ENCODE measurements at places on chromosomes 5 and 9.

DNA sequence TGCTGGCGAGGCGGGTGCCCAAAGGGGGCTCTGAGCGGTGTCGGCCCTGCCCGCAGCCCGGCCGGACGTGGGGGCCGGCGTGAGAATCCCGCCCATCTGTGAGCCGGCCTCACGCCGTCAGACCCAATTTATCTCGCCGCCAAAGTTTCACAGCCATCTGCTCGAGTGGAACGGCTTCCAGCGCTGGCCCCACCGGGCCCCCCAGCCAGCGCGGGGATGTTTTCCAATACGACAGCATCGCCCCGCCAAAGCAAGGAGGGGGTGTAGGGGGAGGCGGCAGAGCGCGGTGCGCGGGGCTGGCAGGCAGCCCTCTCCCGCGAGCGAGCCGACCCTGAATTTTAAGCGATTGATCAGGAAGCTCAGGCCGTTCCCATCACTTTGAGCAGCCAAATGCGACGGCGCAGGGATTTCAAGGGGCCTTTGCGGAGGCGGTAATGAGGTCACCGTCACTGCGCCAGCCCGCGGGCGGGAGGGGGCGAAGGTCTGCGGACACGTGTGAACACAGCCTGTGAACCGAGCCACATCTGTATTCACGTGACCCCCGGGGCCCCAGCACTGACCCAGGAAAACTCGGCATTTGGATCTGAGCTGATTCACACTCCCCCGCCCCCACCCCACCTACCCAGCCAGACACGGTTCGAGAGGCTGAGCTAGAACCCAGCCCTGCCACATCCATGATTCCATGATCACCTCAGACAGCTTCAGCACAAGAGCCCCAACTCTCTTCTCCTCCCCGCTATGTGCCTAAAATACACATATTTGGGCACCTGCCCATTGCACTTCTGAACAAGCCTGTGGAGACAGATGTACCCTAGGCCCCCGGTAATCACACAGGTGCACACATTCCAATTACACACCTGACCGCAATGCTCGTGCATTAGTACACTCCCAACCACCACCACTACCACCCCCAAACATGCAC, 47.8 kb upstream of the PSD2 start:
- H3K27ac ChIP-seq = peak overlapping the region; percentile 20
- no peaks in the 10 kb centered on the region for H3K36me3 ChIP-seq
- H3K4me3 ChIP-seq = peak overlapping the region; percentile 79
- no peaks in the 10 kb centered on the region for H3K27me3 ChIP-seq
- H3K4me1 ChIP-seq = peaks cover 8% of the 10 kb centered on the region

DNA sequence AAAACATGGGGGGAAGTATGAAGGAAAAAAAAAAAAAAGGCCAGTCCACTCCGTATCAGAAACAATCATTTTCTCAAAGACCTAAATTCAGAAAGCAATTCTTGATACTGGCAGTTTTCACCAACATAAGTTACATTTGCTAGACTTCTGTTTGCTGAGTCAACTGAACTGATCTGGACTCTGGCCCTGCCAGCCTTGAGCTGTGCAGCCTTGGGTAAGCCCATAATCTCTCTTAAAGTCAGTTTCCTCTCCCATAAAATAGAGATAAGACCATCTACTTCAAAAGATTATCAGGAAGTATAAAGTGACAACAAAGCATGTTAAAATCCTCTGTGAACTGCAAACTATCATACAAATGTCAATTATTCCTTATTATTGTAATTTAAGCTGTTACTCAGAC, 106.8 kb downstream of the MAPKAP1 start:
- H3K27me3 ChIP-seq = no peaks in the 10 kb centered on the region
- H3K27ac ChIP-seq = no peak overlapping the region
- H3K4me3 ChIP-seq = no peak overlapping the region

GRCh38 chr5:27241564-27242257, 203.3 kb upstream of the CDH9 start:
- no peak for DNase-seq
- H3K4me3 ChIP-seq = no peak overlapping the region
- H3K27me3 ChIP-seq = no peaks in the 10 kb centered on the region
- H3K36me3 ChIP-seq = no peaks in the 10 kb centered on the region

- no peak overlapping the region for H3K4me3 ChIP-seq
- DNase-seq = no peak
- no peaks in the 10 kb centered on the region for H3K4me1 ChIP-seq
- H3K27me3 ChIP-seq = no peaks in the 10 kb centered on the region
- H3K27ac ChIP-seq = no peak overlapping the region
Observed at GRCh38 chr5:29005386-29005785, 1967.0 kb upstream of the CDH9 start.

- no peak overlapping the region for H3K4me3 ChIP-seq
- peaks cover 33% of the 10 kb centered on the region for H3K4me1 ChIP-seq
- no peaks in the 10 kb centered on the region for H3K27me3 ChIP-seq
- peak overlapping the region; percentile 43 for H3K27ac ChIP-seq
- no peaks in the 10 kb centered on the region for H3K36me3 ChIP-seq
Observed at GRCh38 chr5:56822981-56823380, 7.6 kb downstream of the MAP3K1 start.

GRCh38 chr5:135502836-135503520, 32.8 kb downstream of the NEUROG1 start:
- H3K36me3 ChIP-seq = no peaks in the 10 kb centered on the region
- no peaks in the 10 kb centered on the region for H3K4me1 ChIP-seq
- H3K4me3 ChIP-seq = no peak overlapping the region
- no peaks in the 10 kb centered on the region for H3K27me3 ChIP-seq

DNA sequence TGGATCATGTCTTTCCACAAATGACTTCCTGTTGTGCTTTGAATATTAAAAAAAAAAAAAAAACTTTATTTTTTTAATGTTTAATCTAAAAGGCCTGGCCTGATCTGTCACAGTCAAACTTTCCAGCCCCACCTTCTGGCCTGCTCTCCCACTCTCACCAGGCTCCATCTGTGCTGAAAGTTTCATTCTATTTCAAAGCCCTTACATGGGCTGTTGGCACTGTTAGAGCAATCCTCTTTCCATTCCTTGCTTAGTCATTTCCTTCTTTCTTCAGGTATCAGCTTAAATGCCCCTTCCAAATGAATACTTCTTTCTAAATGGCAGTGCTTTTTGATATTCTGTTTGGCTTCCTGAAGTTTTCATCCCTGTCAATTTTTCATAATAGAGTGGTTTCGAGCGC, 1104.8 kb upstream of the C9orf72 start:
- no peak overlapping the region for H3K4me3 ChIP-seq
- H3K27me3 ChIP-seq = no peaks in the 10 kb centered on the region
- no peak for DNase-seq
- no peak overlapping the region for H3K27ac ChIP-seq
- H3K36me3 ChIP-seq = no peaks in the 10 kb centered on the region

GRCh38 chr9:124394167-124394566, 21.1 kb downstream of the PSMB7 start:
- DNase-seq = no peak
- no peak overlapping the region for H3K27ac ChIP-seq
- no peaks in the 10 kb centered on the region for H3K27me3 ChIP-seq
- H3K36me3 ChIP-seq = no peaks in the 10 kb centered on the region
- H3K4me1 ChIP-seq = no peaks in the 10 kb centered on the region

DNA sequence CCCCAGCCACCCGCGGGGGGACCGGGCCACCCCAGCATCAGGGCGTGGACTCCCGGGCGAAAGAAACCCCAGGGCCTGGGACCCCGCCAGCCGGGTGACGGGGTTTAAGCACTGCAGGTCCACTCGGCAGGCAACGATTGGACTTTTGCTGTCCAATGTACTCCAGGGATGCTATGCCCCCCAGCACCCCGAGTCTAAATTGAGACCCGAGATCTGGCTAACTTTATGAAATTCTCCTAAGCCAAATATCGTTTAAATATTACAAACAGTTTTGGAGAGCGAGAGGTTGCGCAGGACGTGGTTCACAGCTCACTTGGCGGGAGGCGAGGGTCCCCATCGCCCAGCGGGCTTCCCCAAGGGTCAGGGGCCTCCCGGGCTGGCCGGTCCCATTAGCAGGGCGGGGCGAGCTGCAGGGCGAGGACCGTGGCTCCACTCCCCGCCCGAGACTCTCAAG, 384 bp upstream of the MRPS2 start:
- peaks cover 10% of the 10 kb centered on the region for H3K4me1 ChIP-seq
- H3K36me3 ChIP-seq = no peaks in the 10 kb centered on the region
- DNase-seq = no peak
- H3K4me3 ChIP-seq = peak overlapping the region; percentile 91
- H3K27ac ChIP-seq = peak overlapping the region; percentile 77

DNA sequence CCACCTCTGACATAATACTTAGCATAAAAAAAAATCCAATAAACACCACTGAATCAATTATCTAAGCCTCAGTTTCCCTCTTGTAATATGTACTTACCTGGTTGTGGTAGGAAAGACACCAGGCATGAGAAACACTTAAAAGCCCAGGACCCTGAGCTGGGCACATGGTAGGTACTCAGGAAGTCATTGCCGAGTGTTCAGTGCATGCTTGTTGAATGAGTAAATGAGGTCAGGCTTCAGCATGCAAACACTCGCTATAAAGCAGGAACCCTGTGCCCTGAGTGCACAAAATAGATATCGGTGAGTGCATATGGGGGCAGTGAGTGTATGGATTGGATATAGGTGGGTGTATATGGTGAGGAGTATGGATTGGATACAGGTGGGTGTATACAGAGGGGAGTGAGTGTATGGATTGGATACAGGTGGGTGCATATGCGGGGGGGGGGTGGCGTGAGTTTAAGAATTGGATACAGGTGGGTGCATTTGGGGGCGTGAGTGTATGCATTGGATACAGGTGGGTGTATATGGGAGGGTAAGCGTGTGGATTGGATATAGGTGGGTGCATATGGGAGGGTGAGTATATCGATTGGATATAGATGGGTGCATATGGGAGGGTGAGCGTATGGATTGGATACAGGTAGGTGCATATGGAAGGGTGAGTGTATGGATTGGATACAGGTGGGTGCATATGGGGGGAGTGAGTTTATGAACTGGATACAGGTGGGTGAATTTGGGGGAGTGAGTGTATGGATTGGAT, 194.3 kb upstream of the MSX2 start:
- H3K4me3 ChIP-seq = no peak overlapping the region
- H3K36me3 ChIP-seq = no peaks in the 10 kb centered on the region
- no peaks in the 10 kb centered on the region for H3K4me1 ChIP-seq
- no peaks in the 10 kb centered on the region for H3K27me3 ChIP-seq

GRCh38 chr9:134162926-134163370, 1.4 kb downstream of the RNU6ATAC start:
- no peaks in the 10 kb centered on the region for H3K27me3 ChIP-seq
- DNase-seq = no peak
- H3K36me3 ChIP-seq = no peaks in the 10 kb centered on the region
- no peak overlapping the region for H3K27ac ChIP-seq

DNA sequence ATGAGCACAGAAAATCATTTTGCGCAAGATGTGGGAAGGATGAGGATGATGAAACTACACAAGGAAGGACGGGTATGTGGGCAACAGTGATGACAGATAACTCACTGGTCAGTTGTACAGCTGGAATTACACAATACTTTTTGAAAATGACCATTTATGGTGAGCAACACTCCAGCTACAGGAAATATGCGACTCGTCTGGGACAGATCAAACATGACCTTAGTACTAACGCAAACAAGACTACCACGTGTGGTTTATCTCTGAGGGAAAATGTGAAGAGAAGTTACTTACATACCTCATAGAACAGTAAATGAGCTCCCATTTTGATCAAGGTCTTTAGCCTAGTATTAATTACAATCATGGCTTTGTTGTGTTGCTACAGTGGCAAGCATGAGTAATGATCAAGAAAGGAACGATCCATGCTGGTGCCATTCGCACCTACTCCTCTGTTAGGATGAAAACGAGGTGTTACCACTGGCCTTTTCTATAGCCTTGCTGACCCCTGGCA, 456.9 kb downstream of the BNC2 start:
- H3K4me3 ChIP-seq = no peak overlapping the region
- H3K4me1 ChIP-seq = no peaks in the 10 kb centered on the region
- DNase-seq = no peak
- H3K36me3 ChIP-seq = no peaks in the 10 kb centered on the region
- no peaks in the 10 kb centered on the region for H3K27me3 ChIP-seq

DNA sequence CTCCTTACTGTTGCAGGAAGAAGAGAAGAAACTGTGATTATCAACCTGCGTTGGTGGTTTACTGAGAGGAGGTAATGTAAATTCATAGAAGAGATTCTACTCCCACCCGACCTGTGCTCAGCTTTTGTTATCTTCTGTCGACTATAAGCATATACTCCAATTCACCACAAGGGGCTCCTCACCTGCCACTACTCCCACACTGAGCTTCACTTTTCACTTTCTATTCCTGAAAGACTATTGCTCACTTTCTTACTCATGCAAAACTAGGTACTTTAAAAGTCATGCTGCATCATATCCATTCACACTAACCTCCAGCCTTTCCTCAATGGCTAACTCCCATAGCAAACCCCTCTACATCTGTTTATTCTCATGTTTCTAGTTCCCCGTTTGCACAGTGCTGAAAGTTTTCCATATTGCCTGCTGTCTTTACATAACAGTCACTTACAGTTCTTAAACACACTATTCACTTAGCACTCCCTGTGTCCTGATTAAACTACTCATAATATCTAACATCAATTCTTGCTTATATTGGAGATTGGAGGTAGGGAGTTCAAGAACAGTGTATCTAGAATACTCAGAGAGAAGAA, 1062.6 kb downstream of the NR2F1-AS1 start:
- no peak overlapping the region for H3K27ac ChIP-seq
- no peak overlapping the region for H3K4me3 ChIP-seq
- no peaks in the 10 kb centered on the region for H3K36me3 ChIP-seq

DNA sequence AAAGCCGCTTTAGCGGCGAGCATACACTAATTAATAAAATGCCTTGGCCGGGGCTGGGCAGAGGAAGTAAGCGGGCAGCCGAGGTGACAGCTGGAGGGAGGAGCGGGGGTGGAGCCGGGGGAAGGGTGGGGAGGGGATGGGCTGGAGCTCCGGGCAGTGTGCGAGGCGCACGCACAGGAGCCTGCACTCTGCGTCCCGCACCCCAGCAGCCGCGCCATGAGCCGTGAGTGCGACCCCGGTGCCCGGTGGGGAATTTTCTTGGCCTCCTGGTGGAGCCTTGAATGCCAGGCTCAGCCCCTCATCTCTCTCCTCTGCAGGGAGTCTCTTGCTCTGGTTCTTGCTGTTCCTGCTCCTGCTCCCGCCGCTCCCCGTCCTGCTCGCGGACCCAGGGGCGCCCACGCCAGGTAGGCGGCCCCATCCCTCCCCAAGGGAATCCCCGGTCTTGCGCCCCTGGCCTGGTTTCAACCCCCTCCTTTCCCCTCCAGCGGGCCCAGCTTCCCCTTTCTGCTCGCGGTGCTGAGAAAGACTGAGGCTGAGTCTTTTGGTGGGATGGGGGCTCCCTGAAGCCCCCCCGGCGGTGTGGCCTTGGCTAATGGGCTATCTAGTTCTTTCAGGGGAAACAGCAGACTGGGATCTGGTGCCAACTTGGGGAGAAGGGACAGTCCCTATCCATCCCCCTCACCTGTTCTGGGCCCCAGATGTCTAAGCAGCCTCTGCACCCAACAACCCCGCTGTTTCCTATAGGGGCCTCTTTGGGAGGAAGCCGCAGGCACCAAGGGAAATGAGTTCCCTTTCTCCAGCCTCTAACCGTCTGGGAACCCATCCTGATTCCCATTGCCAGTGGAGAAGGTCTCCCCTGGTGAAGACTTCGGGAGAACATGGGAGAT, at the start of gene PTGS1:
Gene PTGS1 (plus strand): TSS at position 156 of the 887 bp plus-strand sequence. CDS start 61 bp downstream, at position 217.
- no peak for DNase-seq
- H3K4me3 ChIP-seq = no peak within 1 kb of the TSS
- no peaks in the 10 kb centered on the region for H3K4me1 ChIP-seq
- peaks cover 2% of the 10 kb centered on the region for H3K27me3 ChIP-seq
- H3K36me3 ChIP-seq = no peaks in the 10 kb centered on the region

- DNase-seq = no peak
- H3K4me3 ChIP-seq = no peak overlapping the region
- H3K36me3 ChIP-seq = no peaks in the 10 kb centered on the region
- H3K4me1 ChIP-seq = no peaks in the 10 kb centered on the region
Observed at GRCh38 chr5:128637031-128637430, 99.0 kb upstream of the FBN2 start.

All from naive thymus-derived CD4-positive, alpha-beta T cell (primary cell).